ENCODE measurements at places on chromosomes 2 and 18.
A peak's percentile ranks its signal among the peaks of the same experiment; 100 is the strongest.

DNA sequence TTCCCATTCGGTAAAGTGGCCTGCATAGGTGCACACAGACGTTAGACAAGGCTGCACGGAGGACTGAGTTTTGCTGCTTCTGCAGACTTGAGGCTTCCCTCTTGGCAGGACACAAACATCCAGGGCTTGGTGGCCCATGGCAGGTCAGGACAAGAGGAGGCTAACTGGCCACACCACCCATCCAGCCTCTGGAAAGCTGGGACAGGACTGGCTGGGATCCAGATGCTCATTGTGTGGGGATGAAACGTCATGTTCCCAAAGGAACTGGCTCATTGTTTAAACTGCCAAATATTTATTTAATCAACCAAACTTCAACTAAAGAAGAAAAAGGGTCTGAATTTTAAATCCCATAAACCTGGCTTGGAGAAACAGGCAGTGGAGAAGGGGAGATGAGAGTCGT lies 239.1 kb upstream of the EPAS1 start:
- no peaks in the 10 kb centered on the region for H3K4me1 ChIP-seq
- H3K36me3 ChIP-seq = no peaks in the 10 kb centered on the region
- H3K4me3 ChIP-seq = no peak overlapping the region
- no peak overlapping the region for H3K27ac ChIP-seq
- H3K27me3 ChIP-seq = no peaks in the 10 kb centered on the region

GRCh38 chr2:88126772-88127637 lies 857 bp downstream of the FABP1 start:
- no peaks in the 10 kb centered on the region for H3K36me3 ChIP-seq
- H3K4me1 ChIP-seq = no peaks in the 10 kb centered on the region
- H3K4me3 ChIP-seq = no peak overlapping the region
- DNase-seq = no peak
- H3K27me3 ChIP-seq = peaks cover 8% of the 10 kb centered on the region

GRCh38 chr2:234411793-234412192 lies 85.1 kb downstream of the ARL4C start:
- H3K27me3 ChIP-seq = no peaks in the 10 kb centered on the region
- H3K4me1 ChIP-seq = peaks cover 19% of the 10 kb centered on the region
- no peaks in the 10 kb centered on the region for H3K36me3 ChIP-seq
- no peak for DNase-seq
- H3K27ac ChIP-seq = no peak overlapping the region
- no peak overlapping the region for H3K4me3 ChIP-seq

DNA sequence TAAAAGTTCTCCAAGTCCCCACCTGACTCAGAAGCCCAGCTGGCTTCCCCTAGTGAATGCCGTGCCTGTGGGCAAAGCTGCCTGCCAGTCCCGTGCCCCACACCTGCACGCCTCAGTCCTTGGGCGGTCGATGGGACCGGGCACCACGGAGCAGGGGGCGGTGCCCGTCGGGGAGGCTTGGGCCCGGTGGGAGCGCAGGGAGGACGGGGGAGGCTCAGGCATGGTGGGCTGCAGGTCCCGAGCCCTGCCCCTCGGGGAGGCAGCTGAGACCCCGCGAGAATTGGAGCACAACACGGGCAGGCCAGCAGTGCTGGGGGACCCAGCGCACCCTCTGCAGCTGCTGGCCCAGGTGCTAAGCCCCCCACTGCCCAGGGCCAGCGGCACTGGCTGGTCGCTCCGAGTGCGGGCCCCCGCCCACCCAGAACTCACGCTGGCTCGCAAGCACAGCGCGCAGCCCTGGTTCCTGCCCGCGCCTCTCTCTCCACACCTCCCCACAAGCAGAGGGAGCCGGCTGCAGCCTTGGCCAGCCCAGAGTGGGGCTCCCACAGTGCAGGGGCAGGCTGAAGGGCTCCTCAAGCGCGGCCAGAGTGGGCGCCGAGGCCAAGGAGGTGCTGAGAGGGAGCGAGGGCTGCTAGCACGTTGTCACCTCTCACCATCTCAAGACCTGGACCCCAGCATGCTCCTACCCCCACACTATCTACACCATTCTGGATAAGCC lies 215.5 kb downstream of the TNS1 start:
- H3K4me1 ChIP-seq = peaks cover 9% of the 10 kb centered on the region
- DNase-seq = peak; percentile 71
- H3K27me3 ChIP-seq = no peaks in the 10 kb centered on the region
- H3K27ac ChIP-seq = no peak overlapping the region
- no peak overlapping the region for H3K4me3 ChIP-seq
- peaks cover 3% of the 10 kb centered on the region for H3K36me3 ChIP-seq

GRCh38 chr2:50840341-50841124 lies 191.4 kb downstream of the NRXN1 start:
- no peak overlapping the region for H3K4me3 ChIP-seq
- DNase-seq = no peak
- H3K27me3 ChIP-seq = no peaks in the 10 kb centered on the region
- no peak overlapping the region for H3K27ac ChIP-seq
- no peaks in the 10 kb centered on the region for H3K4me1 ChIP-seq
- no peaks in the 10 kb centered on the region for H3K36me3 ChIP-seq

GRCh38 chr18:12308386-12309100 lies 502 bp downstream of the TUBB6 start:
- peak; percentile 87 for DNase-seq
- no peaks in the 10 kb centered on the region for H3K36me3 ChIP-seq
- H3K4me3 ChIP-seq = peak overlapping the region; percentile 58
- peaks cover 59% of the 10 kb centered on the region for H3K27me3 ChIP-seq
- peak overlapping the region; percentile 85 for H3K27ac ChIP-seq
- peaks cover 28% of the 10 kb centered on the region for H3K4me1 ChIP-seq

DNA sequence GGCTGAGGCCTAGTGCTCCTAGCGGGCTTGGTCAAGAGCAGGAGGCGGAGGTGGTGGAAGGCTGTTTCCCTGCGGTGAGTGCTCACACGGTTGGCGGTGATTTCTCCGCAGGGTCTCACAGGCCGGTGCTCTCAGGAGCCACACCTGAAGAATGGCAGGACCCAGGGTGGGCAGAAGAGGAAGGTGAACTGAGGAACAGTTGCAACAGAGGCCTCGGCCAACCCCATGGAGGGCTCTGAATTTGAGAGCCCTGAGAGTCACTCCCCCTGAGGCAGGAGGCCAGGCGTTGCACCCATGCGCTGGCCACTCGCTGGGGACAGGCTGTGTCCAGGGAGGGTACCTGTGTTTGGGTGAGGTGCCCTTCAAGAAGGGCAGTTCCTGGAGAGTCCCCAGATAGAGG lies 35.3 kb upstream of the ZNF516 start:
- H3K27ac ChIP-seq = no peak overlapping the region
- H3K27me3 ChIP-seq = peaks cover 1% of the 10 kb centered on the region
- H3K4me1 ChIP-seq = peaks cover 8% of the 10 kb centered on the region
- DNase-seq = no peak
- H3K4me3 ChIP-seq = no peak overlapping the region
- H3K36me3 ChIP-seq = no peaks in the 10 kb centered on the region

DNA sequence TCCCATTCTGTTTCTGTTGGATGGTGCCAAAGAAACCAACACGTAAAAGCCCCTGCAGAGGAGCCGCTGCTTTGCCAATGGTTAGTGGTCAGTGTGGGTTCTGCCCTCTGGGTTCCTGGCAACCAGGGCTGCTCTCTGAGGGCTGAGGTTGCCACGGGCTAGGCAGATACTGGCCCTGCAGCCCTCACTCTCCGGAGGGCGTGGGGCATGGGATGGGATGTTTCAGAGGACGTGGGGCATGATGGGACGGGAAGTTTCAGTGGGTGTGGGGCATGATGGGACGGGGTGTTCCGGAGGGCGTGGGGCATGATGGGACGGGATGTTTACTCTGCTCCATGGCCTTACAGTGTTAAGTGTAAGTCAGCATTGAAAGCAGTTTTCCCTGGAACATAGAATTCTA lies 34.2 kb downstream of the ADI1 start:
- no peaks in the 10 kb centered on the region for H3K27me3 ChIP-seq
- H3K27ac ChIP-seq = no peak overlapping the region
- H3K4me1 ChIP-seq = no peaks in the 10 kb centered on the region
- peak; percentile 66 for DNase-seq
- no peak overlapping the region for H3K4me3 ChIP-seq
- H3K36me3 ChIP-seq = peaks cover 53% of the 10 kb centered on the region

DNA sequence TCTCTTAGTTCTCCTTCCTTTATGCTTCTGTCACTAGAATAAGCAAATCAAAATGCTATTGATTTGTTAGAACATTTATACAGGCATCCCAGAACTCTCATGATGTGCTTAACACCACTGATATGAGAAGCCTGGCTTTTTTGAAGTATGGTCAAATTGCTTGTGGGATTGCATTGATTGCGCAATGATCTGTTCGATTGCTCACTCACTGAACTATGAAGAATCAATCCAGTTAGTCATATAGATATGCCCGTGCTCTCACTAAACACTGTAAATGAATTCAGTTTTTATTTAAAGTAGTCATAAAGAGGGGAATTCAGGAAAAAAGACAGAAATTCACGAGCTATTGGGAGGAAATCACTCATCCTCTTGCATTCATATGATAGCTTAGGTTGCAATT lies 1237.8 kb downstream of the SUCLG1 start:
- H3K4me1 ChIP-seq = no peaks in the 10 kb centered on the region
- no peaks in the 10 kb centered on the region for H3K36me3 ChIP-seq
- no peak for DNase-seq
- no peaks in the 10 kb centered on the region for H3K27me3 ChIP-seq

DNA sequence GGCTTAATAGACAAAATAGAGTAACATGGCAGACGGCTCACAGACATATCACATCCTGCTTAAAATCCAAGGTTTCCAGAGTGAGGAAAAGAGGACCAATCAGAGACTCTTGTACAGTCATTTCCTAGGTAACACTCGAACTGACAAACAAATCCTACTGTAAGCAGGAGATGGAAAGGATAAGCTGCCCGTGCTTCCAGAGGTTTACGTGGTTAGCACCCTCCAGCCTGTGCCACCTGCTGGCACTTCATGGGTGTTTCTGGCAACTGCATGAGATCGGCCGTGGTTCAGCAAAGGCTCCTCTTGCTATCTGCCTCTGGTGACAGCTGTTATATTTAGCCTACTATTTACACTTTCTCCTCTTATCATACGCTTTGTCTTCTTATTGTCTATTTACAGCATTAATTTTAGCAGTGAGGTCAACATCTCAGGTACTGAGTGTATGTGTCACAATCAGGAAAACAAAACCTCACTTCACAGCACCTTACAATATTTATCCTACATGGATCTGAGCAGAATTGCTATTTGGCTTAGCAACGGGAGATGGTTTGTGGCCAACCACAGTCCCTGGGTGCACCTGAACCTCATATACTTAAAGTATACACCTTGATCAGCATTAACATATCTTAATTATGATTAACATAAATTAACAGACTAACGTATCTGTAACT lies 226.9 kb downstream of the TMEM163 start:
- no peaks in the 10 kb centered on the region for H3K4me1 ChIP-seq
- H3K27ac ChIP-seq = no peak overlapping the region
- no peaks in the 10 kb centered on the region for H3K36me3 ChIP-seq
- no peaks in the 10 kb centered on the region for H3K27me3 ChIP-seq

- no peaks in the 10 kb centered on the region for H3K27me3 ChIP-seq
- no peak overlapping the region for H3K27ac ChIP-seq
- no peaks in the 10 kb centered on the region for H3K36me3 ChIP-seq
- no peak overlapping the region for H3K4me3 ChIP-seq
- H3K4me1 ChIP-seq = no peaks in the 10 kb centered on the region
Measured at GRCh38 chr2:47238638-47239037, 83.5 kb upstream of the STPG4 start.

- peaks cover 24% of the 10 kb centered on the region for H3K4me1 ChIP-seq
- no peak overlapping the region for H3K4me3 ChIP-seq
- H3K27ac ChIP-seq = no peak overlapping the region
- no peaks in the 10 kb centered on the region for H3K27me3 ChIP-seq
Measured at GRCh38 chr2:33083699-33084387, 137.1 kb downstream of the LTBP1 start.

DNA sequence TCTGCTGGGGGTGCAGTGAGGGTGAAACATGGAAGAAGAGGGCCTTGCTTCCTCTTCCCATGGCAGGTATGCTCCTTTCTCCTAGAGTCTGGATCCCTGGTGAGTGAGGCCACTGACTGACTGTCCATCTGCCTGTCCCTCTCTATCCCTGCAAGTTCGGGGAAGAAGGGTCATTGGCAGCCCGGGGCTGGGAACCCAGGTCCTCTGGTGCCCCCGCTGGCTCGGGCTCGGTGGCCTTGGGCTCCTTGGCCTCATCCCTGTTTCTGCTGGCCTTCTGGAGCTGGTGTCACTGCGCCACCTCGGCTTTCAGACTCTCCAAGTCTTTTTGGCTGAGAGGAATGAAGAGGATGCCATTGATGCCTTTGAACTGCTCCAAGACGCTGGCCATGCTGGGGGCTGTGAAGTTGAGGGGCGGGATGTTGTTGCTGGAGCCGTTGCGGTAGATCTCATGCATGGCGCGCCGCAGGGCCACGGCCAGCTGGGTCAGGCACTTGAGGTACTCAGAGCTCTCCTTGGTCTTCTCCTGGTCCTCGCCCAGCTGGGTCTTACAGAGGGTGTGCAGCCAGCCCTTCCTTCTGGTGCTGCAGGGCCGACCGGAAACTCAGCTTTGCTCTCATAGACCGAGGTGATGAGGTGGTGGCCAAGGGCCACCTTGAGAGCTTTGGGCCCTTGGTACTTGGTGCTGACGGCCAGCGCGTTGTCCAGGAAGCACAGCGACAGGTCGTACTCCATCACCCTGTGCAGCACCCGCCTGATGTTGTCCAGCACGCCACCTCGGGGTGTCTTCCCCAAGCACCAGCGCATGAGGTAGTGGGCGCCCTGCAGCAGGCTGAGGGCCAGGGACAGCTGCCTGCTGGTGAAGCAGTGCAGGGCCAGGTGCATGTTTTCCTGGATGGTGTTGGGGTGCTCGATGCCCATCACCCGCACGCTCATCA lies 6.3 kb downstream of the MEP1B start:
- DNase-seq = no peak
- no peaks in the 10 kb centered on the region for H3K4me1 ChIP-seq
- H3K36me3 ChIP-seq = no peaks in the 10 kb centered on the region
- no peak overlapping the region for H3K27ac ChIP-seq
- H3K27me3 ChIP-seq = no peaks in the 10 kb centered on the region
- H3K4me3 ChIP-seq = no peak overlapping the region

- no peaks in the 10 kb centered on the region for H3K27me3 ChIP-seq
- H3K4me1 ChIP-seq = peaks cover 34% of the 10 kb centered on the region
- H3K27ac ChIP-seq = peak overlapping the region; percentile 100
- H3K4me3 ChIP-seq = peak overlapping the region; percentile 95
- peak; percentile 94 for DNase-seq
Measured at GRCh38 chr2:231708773-231709635, 679 bp downstream of the PTMA start.

GRCh38 chr2:210662560-210662959 lies 106.2 kb downstream of the CPS1 start:
- H3K4me1 ChIP-seq = no peaks in the 10 kb centered on the region
- H3K4me3 ChIP-seq = no peak overlapping the region
- H3K36me3 ChIP-seq = no peaks in the 10 kb centered on the region
- no peak for DNase-seq
- no peak overlapping the region for H3K27ac ChIP-seq
- no peaks in the 10 kb centered on the region for H3K27me3 ChIP-seq

Measured in spleen (tissue), 13 donors.